NCI-H187 (cell line): ENCODE measurements at places on chromosomes 4 and X.

GRCh38 chr4:43564591-43564990 is 672.1 kb downstream of the GRXCR1 start:
- DNase-seq = no peak

DNA sequence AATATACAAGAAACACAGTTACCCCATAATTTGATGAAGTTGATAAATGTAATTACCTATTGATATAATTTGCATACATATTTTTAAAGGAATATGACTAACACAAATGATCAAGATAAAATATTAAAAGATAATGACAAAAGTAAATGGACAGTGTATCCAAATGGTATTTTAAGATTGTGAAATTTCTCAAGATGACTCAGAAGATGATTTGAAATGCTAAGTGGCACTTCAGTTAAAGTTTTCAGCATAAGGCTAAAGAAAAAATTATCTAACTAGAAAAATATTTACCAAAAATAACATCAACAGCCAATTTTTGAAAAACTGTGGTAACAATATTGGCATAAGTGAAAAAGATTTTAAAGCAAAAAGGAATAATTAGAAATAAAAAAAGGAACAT is 248.4 kb upstream of the NDST4 start:
- DNase-seq = no peak

- no peak for DNase-seq
Observed at GRCh38 chr4:163701916-163702315, 207.4 kb downstream of the TMA16 start.

GRCh38 chr4:26056406-26056805 is 142.4 kb downstream of the SMIM20 start:
- no peak for DNase-seq

DNA sequence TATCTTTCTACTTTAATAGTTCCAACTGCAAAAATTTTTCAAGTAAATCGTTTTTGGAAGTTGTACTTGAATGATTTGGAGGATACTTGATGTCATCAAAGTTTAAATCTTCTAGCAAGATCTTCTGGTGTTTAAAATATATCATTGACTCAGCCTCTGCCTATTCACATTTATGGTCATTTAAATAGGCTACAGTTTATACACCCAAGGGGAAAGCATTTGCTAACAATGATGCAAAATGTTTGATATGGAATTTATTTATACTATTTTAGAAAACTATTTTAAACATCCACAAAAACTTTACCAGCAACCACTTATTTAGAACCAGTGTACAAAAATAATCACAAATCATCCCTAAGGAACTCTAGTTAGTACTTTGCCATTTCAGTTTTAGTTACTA is 123.3 kb upstream of the STIM2 start:
- DNase-seq = no peak

- DNase-seq = no peak
Observed at GRCh38 chrX:122512561-122513072, 671.5 kb upstream of the GRIA3 start.

DNA sequence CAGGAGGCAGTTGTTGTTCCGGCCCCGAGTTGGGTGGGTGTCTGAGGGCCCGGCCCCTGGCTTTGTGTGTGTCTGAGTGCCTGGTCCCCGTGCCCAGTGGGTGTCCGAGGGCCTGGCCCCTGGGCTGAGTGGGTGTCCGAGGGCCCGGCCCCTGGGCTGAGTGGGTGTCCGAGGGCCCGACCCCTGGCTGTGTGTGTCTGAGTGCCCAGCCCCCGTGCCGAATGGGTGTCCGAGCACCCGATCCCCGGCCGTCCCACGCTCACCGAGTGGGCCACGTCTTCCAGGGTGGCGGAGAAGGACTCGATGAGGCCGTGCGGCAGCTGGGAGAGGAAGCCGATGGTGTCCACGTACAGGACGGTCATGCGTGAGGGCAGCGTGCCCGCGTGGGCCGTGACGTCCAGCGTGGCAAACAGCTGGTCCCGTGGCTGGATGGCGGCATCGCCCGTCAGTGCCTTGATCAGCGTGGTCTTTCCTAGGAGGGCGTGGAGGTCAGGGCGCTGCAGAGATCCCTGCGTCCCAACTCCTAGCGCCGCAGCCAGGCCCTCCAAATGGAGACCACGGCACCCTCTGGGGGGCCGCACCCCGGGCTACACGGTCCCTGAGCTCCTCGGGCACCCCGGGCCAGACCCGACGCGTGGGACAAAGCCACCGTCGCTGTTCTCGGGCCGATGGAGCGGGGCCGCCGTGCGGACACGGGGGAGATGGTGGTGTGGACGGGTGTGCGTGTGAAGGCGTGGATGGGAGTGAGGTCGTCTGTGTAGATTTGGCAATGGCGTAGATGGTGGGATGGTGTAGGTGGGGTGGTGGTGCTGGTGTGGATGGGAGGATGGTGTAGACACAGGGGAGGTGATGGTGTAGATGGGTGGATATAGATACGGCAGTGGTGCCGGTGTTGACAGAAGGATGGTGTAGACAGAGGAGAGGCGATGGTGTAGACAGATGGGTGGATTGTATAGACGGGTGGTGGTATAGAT is 7.2 kb downstream of the GTPBP6 start:
- DNase-seq = no peak

DNA sequence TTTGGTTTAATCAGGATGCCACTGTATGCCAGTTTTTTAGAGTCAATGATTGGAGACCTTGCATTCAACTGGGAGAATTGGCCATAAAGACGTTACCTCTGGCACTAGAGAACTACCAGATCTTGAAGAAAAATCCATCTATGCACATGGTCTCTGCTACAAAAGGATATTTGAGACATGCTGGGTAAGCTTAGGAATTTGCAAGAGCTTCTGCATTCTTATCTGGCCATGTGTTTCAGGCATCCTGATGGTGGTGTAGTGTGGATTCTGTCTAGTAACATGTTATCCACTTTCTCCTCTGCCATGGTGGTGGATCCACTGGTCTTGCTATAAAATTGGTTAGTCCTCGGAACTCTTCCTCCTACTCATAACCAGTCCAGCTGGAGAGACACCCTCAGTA is 185.3 kb upstream of the WDFY3 start:
- no peak for DNase-seq

DNA sequence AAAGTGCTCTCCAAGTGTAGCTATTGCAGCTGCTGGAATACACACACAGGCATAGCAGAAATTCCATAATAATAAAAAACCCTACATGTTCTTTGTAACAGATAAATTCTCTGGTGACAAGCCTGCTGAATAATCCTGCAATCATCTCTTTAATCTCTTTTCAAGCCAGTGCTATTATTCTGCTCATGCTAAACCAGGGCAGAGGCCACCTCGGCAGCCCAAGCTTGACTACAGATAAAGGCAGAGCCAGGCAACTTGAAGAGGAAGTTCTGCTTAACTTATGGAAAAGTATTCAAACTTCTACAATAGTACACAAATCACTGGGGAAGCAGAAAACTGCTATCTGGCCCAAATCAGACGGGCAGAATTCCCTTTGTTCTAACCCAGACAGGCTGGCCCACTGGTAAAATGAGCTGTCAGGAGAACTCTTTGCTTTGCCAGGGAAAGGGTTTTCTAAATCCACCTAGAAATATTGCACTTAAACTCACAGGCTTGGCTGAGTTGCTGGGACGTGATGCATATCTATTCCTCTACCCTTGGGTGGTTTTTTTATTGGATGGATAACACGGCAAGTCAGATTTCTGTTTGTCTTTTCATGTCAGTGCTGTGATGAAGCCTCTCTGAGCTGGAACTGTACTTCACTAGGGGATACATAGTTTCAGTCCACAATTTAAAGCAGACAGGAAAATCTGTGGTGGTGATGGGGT is 70.5 kb downstream of the GATB start:
- DNase-seq = no peak

DNA sequence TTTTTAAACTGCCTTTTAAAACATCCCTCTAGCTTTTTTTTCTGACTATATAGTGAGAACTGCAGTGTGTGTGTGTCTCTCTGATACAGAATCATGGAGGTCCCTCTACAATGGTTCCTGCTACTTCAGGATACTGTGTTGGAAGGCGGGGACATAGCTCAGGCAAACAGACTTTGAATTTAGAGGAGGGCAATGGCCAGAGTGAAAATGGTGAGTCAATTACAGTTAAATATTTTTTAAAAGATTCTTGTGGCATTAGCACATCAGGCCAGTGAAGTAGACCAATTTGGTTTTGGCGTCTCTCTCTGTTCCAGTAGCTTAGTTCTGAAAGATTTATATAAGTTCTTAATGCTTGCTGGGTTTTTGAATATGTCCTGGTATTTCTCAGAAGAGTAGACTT is 47.1 kb downstream of the ALG13 start:
- DNase-seq = no peak

GRCh38 chrX:100615005-100615404 is 21.6 kb downstream of the TSPAN6 start:
- DNase-seq = no peak

- DNase-seq = no peak
Observed at GRCh38 chrX:39477762-39478120, 620.0 kb downstream of the BCOR start.

- no peak for DNase-seq
Observed at GRCh38 chr4:107854356-107855022, 29.8 kb downstream of the SGMS2 start.

- no peak for DNase-seq
Observed at GRCh38 chrX:4670606-4671005, 957.2 kb upstream of the PRKX start.

DNA sequence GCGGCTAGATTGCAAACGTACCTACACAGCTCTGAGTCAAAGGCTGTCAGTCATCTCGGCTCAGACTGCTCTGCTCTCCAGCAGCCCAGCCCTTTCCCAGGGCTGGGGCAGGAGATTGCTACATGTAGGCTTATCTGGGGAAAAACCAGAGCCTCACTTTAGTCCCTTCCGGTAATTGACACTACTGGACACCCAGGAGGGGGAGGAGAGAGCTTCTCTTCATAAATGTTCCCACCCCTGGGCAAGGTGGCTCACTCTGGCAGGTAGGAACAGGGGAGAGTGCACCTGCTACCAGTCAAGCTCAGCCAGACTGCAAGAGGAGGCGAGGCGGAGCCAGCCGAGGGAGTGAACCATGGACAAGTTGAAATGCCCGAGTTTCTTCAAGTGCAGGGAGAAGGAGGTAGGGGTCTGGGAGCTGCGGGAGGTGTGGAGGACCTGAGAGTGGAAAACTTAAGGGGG is at the start of gene SLC6A14:
Gene SLC6A14, plus strand, starts transcription at position 249 of the 459 bp plus-strand sequence. Its CDS starts 104 bp downstream, at position 353.
- no peak for DNase-seq

DNA sequence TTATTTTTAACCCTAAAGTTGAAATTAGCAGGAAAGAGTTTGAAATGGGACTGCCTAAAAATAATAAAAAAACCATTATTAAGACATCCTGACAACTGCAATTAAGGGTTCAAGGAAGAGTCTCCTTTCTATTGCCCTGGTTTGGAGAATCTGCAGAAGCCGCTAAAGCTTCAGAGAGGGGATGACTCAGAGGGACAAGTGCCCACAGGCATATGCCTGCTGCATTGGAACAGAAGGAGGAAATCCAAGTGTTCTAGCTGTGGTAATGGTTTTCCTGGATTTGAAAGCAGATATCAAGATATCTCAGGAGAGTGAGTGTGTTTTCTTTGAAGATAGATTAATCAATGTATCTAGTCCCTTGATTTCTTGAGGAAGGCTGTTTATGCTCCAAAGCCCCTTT is 235.1 kb upstream of the TAPT1 start:
- no peak for DNase-seq

- DNase-seq = no peak
Observed at GRCh38 chr4:88719381-88719780, 21.8 kb upstream of the NAP1L5 start.

DNA sequence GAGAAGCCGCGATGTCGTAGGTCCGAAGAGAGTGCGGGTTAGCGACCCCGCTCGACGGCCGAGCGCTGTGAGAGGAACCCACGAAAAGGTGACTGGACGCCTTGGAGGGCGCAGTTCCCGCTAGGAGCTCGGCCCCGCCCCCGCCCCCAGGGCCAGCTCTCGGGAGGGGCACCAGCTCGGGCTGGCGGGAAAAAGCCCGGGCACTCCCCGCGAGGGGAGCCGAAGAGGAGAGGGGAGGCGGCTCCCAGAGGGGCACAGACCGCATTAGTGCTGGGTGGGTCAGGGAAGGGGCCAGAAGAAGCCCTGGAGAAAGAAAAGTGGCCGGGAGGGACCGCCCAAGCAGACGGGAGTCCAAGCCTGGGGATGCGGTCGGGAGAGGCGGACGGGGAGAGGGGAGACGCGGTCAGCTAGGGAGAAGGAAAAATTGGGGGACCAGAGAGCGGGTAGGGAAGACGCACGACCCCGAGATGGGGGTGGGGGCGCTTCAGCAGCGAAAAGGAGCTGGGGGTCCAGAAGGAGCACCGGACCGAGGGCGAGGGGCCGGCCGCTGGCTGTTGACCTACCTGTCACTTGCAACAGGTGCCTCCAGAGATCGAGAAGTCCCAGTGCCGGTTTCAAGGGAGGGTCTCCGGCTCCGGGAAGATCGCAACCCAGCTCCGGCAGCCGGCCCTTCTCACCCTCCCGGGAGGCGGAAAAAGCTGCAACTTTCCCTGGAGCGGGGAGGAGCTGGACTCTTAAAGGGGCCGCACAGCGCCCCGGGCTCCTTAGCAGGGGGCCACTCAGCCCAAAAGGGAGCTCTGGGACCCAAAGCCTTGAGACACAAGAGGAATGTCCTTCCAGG is at the start of gene SYTL4:
Gene SYTL4, minus strand, starts transcription at position 681 of the 841 bp plus-strand sequence. CDS start 30,084 bp downstream, outside the sequence.
- no peak for DNase-seq

- DNase-seq = no peak
Observed at GRCh38 chr4:11604821-11605220, 176.1 kb upstream of the HS3ST1 start.

DNA sequence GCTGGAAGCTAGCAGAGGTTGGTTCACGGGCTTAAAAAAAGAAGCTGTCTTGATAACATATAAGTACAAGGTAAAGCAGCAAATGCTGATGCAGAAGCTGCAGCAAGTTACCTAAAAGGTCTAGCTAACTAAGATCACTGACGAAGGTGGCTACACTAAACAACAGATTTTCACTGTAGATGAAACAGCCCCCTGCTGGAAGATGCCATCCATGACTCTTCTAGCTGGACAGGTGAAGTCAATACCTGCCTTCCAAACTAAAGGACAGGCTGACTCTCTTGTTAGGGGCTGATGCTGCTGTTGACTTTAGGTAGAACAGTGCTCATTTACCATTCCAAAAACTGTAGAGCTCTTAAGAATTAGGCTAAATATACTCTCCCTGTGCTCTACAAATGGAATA is 99.5 kb downstream of the FBXW7 start:
- no peak for DNase-seq

DNA sequence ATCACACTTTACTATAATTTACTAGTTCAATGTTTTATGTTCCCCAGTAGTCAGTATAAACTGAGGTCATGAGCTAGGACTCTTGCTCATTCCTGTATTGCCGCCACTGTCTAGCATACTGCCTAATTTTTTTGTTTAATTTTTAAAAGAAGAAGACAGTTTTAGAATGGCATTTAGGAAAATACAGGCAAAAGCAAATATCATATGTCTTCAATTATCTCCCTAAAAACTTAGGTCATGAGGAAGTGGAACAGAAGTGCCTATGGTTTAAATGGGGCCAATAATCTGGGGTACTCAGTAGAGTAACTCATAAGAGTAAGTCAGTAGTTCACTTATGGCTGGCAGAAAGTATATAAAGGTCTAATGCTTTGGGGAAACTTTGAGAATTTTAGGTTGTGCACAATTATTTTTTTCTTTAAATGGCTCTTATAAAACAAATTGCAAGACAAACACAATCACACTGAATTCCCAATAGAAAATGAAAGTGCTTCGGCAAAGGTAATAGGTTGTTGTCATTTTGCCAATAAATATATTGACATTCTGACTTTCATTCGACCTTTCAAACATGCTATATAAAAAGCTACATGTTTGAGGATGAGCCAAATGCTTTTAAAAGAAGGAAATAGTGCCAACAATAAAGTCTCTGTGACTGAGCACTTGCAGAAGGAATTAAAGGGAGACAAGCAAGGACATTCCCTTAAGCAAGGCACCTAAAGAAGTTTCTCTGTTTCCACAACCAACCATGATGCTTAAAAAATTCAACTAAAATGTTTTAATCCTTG is 390.1 kb downstream of the PDGFC start:
- no peak for DNase-seq

GRCh38 chr4:155578219-155578618 is 88.4 kb upstream of the GUCY1A1 start:
- DNase-seq = no peak
